GM03348 (cell line): ENCODE measurements at places on chromosomes 7 and 10.

DNA sequence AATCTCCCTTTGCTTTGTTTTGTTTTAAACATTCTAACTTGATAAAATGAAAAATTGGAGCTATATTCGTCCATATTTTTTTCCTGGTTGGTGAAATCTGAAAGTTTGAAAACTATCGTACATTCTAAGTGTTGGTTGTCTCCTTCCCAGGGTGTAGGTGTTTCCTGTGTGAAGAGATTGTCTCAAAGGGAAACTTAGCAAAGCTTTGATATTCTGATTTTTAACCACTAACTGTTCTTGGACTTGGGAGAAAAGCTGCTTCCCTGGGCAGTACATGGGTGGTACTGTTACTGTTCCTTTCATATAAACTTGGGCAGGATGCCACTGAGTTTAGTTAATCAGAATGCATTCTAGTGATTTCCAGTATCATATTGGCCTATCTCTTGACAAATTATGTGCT, 253.5 kb upstream of the LRGUK start:
- DNase-seq, result no peak

- no peak for DNase-seq
Observed at GRCh38 chr7:34191162-34191561, 285.8 kb downstream of the BMPER start.

DNA sequence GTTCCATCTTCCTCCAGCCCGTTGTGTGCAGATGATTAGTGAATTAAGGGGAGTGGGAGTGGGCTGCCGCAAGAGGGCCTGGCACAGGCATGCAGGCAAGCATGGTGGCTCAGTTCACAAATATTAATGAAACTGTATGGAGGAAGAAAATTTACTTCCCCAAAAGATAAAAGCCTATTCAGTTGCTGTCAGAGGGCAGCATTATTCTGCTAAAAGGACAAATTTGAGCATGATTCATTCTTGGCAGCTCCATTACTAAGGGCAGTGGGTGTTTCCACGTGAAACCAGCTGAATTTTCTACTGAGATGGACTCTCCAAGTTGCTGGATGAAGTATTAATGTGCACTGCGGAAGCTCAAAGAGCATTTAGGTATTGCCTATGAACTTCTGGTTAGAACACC, 90.9 kb upstream of the WDR11 start:
- no peak for DNase-seq

- peak; percentile 44 for DNase-seq
Observed at GRCh38 chr10:106175760-106176377, 988.6 kb downstream of the SORCS1 start.

DNA sequence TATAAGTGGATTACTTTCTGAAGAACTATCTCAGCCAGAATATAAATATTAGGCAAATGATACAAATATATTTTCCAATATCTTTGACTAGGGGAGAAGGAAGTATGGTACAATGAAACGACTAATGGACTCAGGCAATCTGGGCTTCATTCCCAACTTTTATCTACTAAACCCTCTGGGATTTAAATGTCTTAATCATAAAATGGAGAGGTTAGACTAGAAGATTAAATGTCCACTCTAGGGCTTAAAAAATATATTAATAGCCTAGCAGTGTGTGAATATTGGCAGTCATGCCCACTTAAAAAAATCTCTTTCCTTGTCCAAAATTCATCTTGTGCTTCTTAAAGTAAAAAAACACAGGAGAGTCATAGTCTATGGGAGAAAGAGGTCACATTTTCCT, 98.3 kb downstream of the CTTNBP2 start:
- no peak for DNase-seq
